Stimulated activated naive CD4-positive, alpha-beta T cell treated with Interleukin-2 at 50 U/mL for 16 hours (primary cell): ENCODE measurements at places on chromosomes 7 and 10.

GRCh38 chr10:117775526-117775925, 233.0 kb downstream of the EMX2 start:
- no peak for DNase-seq

- DNase-seq: no peak
Measured at GRCh38 chr10:131439705-131440104, 128.2 kb upstream of the TCERG1L start.

DNA sequence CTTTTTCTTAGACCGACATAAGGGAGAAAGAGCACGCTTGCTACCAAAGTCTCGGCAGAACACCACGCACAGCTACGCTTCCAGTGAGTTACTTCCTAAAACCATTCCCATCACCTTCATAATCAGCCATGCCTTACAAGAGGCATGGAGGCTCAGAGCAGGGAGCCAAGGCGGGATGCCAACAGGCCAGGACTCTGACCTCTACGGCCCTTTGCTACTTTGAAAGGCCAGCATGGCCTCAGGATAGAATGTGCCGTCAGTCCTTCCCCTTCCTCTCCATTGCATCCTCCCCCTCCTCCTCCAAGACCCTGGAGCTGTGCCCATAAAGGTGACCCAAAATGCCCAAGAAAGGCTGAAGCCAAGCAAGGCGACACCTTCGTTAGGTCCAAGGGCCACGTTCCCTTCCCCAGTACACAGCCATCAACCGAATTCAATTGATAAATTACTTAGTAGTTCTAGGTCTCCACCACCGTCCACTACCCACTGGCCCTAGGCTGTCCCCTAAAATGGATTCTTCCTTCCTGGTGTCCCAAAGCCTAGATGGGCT, 5.7 kb downstream of the PRKAG2 start:
- DNase-seq: no peak

DNA sequence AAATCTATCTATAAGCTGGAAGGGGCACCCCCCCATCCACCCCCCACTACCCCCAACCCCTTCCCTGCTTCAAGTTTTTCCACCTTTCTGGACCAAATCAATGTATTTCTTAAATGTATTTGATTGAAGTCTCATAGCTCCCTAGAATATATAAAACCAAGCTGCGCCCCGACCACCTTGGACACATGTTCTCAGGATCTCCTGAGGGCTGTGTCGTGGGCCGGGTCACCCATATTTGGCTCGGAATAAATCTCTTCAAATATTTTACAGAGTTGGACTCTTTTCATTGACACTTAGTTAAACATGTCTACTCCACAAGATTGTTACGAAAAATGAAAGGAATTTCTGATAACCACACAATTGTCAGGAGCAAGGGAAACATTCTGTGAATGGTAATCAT, 215.6 kb downstream of the ADARB2 start:
- no peak for DNase-seq

GRCh38 chr7:92836489-92836999, at the start of gene CDK6:
TSS of gene CDK6 (minus strand) at chr7:92836573. CDS start at chr7:92833323, 3,250 bp downstream.
- DNase-seq: peak; percentile 71

GRCh38 chr10:7194571-7194970, 216.3 kb downstream of the SFMBT2 start:
- DNase-seq: no peak

GRCh38 chr10:46224414-46224682, 62.4 kb upstream of the ANTXRL start:
- DNase-seq: no peak

DNA sequence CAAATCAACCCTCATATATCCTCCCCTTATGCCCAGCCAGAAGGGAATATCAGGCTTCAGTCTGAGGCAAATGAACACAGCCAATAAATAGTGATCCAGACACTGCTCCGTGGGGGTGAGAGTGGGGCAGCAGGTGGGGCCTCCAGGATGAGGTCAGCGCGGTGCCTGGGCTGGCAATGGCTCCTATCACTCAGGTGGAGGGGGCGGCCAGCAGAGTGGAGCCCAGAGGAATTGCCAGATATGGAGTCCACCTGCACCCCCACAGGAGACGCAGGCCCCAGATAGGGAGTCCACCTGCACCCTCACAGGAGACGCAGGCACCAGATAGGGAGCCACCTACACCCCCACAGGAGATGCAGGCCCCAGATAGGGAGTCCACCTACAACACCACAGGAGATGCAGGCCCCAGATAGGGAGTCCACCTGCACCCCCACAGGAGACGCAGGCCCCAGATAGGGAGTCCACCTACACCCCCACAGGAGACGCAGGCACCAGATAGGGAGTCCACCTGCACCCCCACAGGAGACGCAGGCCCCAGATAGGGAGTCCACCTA, 78.0 kb upstream of the PPP2R2D start:
- no peak for DNase-seq

DNA sequence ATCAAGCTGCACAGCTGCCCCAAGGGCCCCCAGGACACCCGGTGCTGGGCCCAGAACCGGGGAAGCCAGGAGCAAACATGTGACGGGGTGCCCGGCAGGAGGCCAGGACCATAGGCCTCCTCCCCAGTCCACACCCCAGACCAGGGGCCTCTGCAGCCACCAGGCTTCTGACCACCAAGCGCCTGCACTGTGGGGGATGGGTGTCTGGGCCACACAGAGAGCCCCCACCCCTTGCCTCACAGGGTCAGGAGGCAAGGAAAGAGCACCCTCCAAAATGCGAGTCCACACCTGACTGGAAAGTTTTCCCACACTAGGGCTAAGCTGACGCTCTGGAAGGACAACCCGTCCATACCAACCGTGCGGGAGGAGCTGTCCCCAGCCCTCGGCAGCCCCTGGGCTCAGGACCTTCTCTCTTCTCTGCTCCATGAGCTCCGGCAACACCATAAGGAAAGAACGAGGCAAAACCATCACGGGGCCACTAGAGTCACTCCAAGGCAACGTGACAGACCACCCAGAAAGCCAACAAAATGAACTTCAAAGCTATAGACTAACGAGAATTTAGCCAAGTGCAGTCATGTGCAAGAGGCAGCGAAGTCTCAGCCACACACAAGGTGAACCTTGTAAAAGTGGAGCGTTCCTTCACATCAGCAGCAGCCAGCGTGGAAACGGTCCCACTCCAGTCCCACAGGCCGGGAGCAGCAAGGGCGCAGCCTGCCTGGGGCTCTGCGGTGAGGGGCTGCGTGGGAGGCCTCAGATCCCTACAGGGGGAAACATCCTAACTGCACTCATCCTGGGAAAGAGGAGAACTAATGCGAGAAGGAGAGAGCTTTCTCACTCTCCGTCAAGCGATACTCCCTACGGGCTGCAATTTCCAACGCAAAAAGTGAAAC, 5.1 kb downstream of the STK32C start:
- DNase-seq: no peak

GRCh38 chr7:128437426-128438332, 18.0 kb upstream of the HILPDA start:
- no peak for DNase-seq

DNA sequence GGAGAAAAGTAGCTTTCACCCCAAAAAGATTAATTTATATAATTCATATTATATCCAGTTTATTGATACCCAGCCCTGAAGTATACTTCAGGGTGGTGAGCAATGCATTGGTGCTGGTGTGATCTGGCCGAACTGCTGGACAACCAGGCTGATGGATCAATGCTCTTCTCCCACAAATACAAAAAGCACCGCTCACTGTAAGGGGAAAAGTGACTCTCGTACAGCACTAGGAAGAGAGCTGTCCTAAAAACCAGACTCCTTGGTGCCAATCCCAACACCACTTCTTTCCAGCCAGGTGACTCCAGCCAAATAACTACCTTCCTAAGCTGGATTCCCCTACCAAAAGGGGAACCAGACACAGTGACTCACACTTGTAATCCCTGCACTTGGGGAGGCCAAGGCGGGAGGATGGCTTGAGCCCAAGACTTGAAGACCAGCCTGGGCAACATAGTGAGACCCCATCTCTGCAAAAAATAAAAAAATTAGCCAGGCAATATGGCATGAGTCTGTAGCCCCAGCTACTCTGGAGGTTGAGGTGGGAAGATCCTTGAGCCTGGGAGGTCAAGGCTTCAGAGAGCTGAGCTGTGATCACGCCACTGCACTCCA, 13.1 kb upstream of the TNPO3 start:
- DNase-seq: no peak

DNA sequence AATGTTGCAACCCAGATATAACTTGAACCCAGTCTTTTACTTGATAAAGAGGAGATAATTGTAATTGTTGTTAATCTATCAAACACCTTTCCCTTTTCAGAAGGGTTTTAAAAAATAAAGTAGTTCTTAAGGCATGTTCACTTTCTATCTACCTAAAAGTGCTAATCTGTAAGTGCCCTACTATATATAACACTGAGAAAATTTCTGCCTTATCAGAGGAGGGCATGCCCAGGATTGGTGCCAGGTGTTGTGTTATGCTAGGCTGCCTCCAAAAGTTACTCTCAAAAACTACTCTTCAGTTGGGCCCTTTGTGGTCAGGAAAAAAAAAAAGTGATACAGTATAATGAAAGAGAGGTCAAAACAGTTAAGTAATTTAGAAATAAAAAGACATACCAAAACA, 36.3 kb downstream of the SMNDC1 start:
- DNase-seq: no peak

DNA sequence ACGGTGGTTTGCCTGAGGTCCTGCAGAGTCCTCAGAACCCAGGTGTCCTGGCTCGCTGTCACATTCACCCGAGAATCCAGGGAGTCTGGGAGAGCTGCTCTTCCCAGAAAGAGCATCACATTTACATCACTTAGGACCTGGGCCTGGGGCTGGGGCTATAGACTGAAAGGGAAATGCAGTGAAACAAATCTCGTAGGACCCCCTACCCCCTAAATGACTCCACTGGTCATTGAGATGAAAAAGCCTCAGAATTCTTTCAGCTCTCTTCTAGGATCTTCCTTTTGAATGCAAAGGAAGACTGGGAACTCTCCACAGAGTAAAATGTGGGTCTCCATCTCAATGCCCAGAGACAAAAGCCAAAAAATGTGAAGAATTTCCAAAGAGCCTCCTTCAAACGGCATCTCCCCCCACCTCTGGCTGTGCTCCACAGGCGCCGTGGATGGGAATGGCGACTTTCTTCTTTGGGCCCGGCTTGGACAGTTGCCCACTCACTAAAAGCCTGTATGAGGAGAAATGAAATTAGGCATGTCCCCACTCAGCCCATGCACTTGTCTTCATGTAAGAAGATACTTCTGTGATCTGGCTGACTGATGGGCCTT, 49.0 kb upstream of the PODXL start:
- DNase-seq: no peak

DNA sequence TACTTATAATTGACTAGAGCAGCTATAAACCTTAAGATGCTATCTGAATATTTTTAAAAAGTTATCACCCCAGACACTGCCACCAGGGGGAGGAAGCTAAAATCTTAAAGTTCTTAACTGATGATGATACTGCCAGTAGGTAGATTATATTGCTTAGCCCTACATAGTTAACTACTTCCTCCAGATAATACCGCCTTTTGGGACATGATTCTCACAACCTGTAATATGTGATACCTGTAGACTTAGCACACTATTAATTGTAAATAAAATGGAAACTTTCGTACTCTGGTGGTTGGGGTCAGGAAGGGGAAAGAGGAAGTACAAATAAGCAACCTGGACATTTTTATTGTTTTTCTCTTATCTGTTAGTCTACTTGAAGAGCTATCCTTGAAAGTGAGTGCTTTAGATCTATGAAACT, 268.9 kb downstream of the ADK start:
- DNase-seq: peak; percentile 4

- no peak for DNase-seq
Measured at GRCh38 chr10:17166699-17167098, 34.8 kb downstream of the TRDMT1 start.

DNA sequence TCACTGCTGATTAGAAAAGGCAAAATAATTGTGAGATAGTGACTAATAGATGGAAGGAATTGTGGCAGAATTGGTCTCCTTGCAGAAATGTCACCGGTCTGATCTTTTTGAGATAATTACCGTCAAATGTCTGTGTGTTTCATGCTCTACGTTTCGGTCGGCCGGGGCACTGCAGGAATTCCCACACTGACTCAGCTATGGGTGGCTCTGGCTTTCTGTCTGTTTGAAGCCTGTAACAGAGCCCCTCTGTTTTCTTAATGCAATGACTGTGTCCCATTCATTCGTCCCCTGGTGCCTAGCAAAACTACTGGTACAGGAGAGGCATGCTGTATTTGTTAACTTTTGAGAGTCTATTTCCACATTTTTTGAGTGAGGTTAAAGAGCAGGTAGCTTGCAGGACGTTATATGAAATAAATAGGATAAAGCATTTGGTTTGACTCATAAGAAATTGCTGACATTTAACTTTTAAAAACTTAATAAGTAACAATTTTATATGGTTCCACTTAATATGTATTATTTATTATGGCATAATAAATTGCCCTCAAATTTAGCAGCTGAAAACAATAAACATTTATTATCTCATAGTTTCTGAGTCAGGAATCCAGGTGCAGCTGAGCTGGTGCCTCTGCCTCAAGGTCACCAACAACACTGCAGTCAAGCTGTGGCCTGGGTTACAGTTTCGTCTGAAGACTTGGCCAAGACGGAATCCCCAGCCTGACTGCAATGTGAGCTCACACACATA, 53.3 kb upstream of the CTBP2 start:
- DNase-seq: no peak

DNA sequence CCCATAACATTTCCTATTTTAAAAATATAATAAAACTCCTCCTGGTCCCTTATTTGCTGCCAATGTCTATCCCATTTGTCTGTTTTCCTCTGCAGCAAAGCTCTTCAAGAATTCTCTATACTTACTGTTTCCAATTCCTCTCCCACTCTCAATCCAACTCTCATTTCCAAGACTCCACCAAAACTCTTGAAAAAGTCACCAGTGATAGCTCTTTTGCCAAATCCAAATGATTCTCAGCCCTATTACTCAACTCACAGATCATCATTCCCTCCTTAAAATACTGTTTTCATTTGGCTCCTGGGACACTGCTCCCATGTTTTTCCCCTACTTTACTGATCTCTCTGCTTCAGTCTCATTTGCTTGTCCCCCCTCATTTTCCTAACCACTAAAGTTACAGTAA, 139.4 kb downstream of the HIBADH start:
- DNase-seq: no peak

GRCh38 chr10:61967298-61967697, 65.8 kb downstream of the ARID5B start:
- no peak for DNase-seq

GRCh38 chr10:45373576-45374349, at the start of gene ALOX5:
TSS of gene ALOX5 (plus strand) at chr10:45374216. CDS start at chr10:45374280, 64 bp downstream.
- no peak for DNase-seq
